Liver (tissue), 10 donors: ENCODE measurements at places on chromosomes 12 and 14.

DNA sequence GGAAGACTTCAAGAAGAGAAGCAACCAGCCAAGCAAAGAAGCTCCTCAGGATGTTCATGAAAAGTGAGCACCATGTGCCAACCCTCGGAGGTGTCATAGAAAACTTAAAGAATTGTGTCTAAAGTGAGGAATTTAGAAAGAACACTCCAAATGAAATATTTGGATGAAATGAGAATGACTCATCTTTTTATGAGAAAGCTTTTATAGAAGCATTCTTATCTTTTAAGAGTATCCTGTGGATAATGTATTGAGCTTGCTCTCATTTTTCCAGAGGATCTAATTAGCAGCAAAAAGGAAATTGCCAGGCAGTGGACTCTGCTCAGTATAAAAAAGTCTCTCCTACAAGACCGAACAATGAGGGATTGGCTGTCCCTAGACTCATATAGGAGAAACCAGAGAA is 454.9 kb downstream of the LRIG3 start:
- no peak for DNase-seq

DNA sequence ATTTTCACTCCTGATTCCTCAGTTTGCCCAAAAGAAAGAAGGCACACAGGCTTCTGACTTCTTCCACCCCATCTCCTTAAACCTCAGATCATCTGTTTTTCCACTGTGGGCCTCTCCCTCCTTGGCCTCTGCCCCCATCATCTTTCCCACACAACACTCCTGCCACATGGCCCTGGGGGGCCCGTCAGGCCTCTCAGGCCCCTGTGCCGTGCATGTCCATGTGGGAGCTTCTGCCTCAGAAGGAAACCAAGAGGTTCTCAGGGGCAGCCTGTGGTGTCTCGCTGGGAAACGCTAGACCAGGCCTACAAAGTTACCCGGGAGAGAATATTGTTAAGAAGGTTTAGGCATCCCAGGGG is 8.0 kb downstream of the KLHL33 start:
- DNase-seq, result no peak

- DNase-seq, result no peak
Observed at GRCh38 chr12:30414507-30414906, 281.2 kb downstream of the IPO8 start.

DNA sequence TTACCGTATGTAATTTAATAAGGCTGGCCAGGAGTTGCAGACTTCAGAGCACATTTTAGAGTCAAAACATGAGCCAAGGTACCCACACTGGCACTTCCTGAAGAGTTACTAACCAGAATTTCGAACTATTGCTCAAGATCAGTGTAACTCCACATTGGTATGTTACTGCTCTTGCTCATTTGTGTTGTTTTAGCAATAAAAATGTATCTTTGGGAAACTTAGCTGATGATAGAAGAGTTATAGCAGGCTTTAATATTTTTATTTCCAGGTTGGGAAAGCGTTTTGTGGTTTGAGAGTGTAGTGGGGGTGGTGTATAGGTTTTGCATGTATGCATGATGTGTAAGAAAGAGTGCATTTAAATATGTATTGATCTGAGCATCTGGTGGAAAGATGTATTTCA is 96.6 kb downstream of the SCN8A start:
- DNase-seq, result no peak

GRCh38 chr14:51095854-51096823 is 1.2 kb upstream of the TRIM9 start:
- no peak for DNase-seq

- no peak for DNase-seq
Observed at GRCh38 chr12:118188690-118189371, 52.9 kb downstream of the PEBP1 start.

GRCh38 chr12:110616471-110617115 is 2.7 kb downstream of the TCTN1 start:
- no peak for DNase-seq

GRCh38 chr12:124566161-124566996 is 1.0 kb downstream of the NCOR2 start:
- peak; percentile 81 for DNase-seq

DNA sequence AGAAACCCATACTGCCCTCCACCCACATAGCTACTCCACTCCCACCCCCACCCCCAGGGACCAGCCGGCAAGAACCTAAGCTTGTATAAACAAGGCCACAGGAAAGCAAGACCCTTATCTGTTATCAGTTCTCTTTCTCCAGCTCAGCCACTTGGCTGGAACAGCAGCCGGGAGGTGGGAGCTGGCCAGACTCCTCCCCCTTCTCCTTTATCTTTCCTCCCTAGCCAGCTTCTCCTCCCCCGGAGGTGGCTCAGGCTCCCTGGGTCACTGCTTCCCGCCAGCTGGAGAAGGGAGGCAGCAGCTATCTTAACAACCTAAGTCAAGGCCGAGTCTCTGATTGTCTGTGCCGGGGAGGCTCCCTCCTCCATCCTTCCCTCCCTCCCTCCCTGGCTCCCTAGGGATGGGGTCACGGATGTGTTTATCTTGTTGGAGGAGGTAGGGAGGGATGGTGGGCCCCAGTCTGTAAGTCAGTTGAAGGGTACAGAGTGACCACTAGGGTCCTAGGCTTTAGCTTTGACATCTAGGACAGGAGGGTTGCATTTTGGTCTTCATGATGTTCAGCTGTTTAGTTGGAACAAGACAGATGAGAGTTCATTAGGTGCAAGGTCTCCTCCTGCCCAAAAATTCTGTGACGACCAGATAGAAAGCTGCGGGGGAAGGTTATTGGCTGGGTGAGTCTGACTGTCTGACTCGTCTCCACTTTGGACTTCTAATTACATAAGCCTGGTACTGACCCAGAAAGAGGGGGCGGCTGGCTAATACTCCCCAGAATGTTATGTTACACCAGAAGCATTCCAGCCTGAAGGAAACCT is 29.7 kb downstream of the ZFP36L1 start:
- DNase-seq, result peak; percentile 72

GRCh38 chr14:101449114-101449513 is 112.2 kb upstream of the DIO3 start:
- no peak for DNase-seq

DNA sequence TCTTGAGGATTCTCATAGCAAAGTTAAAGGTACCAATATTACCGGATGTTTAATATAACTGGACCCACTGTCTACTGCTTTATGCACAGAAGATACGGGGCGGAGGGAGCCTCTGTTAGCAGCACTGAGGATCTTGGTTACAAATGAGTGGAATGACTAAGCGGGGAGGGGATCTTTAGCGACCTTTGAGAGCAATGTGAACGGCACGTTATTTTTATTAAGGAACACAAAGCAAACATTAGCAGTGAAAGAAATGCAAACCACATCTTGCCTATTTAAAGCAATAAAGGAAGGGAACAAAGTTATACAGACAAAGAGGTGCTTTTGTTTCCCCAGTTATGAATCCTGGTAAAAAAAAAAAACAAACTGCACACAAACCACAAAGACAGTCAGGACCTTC is 27.1 kb upstream of the PRMT8 start:
- no peak for DNase-seq

GRCh38 chr14:57834961-57835360 is 30.9 kb downstream of the SLC35F4 start:
- DNase-seq, result no peak

DNA sequence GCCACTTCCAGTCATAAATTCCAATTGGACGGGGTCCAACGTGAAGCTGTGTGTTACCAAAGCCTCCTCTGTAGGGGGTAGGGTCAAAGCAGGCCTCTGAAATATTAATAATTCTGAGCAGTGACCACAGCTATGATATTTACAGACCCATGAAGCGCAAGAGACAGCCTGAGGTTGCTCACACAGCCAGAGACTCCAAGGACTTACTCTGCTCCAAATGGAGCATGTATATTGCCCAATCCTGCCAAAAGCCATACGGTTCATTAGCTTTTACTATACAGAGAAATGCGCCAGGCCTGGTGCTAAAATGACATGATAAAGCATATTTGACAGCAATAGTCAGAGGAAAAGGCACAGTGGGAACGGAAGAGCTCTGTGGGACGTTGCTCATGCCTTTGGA is 151.3 kb downstream of the PAH start:
- no peak for DNase-seq

DNA sequence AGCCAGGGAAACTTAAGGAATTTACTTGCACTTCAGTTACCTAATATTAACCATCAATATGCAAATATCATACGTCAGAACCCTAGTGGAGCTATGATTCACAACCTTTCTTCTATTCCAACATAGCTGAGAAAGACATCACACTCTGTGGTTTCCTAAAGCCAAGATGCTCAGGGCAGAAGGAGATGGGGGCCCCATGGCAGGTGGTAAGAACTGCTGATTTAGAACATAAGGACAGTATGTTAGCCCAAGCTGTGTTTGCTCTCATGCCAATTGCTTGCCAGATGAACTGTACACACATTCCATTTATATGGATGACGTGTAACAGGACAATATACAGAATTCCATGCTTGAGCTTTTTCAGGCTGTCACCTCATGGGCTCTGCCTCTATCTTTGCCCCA is 34.6 kb downstream of the HECTD4 start:
- no peak for DNase-seq

- DNase-seq, result no peak
Observed at GRCh38 chr12:101795013-101795412, 35.7 kb downstream of the GNPTAB start.
